ENCODE measurements at places on chromosomes 7 and 10. TPM values are rescaled to one million over a fixed set of nuclear protein-coding genes. Genes with fewer than 3 reads are reported as not detected.

The ZMIZ2 gene
- total RNA-seq, result 12.5 TPM

DNA sequence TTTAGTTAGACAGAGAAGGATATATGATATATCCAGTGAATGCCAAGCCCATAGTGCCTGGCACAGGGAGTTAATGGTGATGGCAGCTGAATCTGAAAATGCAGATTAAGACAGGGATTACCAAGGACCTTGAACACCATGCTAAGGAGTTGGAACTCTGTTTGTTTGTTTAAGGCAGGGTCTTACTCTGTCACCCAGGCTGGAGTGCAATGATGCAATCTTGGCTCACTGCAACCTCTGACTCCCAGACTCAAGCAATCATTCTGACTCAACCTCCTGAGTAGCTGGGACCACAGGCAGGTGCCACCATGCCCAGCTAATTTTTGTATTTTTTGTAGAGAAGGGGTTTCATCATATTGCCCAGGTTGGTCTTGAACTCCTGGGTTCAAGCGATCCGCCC lies 1.6 kb downstream of the AKR1D1 start:
- DNase-seq, result no peak

- no peak for DNase-seq
Measured at GRCh38 chr7:98209166-98209920, 1.9 kb upstream of the BHLHA15 start.

DNA sequence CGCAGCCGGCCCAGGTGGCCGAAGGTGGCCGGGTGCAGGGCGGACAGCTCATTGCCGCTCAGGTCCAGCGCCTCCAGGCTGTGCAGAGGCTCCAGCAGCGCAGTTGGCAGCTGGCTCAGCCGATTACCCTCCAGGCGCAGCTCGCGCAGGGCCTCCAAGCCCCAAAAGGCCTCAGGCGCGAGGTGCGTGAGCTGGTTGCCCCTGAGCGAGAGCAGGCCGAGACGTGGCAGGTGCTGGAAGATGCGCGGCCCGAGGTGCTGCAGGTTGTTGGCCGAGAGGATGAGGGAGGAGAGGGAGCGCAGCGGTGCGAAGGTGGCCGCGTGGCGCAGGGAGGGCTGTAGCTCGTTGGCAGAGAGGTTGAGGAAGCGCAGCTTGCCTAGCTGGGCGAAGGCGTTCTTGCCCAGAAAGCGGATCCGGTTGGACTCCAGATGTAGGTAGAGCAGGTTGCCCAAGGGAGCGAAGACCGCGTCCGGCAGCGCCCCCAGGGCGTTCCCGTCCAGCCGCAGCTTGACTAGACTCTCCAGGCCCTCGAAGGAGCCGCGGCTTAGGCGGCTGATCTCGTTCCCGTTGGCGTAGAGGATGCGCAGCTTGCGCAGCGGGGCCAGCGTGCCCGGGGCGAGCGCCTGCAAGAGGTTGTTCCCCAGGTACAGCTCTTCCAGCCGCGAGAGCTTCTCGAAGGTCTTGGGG lies 923 bp downstream of the TRIL start:
- DNase-seq, result peak; percentile 54

Measured in breast epithelium (tissue), 4 donors.